Cardiac muscle cell (in vitro differentiated cells and primary cell): ENCODE measurements at places on chromosomes 3 and 15. TPM values are rescaled to one million over a fixed set of nuclear protein-coding genes. Genes with fewer than 3 reads are reported as not detected.

GRCh38 chr3:81242871-81243270 is 518.6 kb downstream of the GBE1 start:
- H3K4me3 ChIP-seq = no peak overlapping the region
- H3K4me1 ChIP-seq = no peaks in the 10 kb centered on the region
- peak; percentile 31 for DNase-seq

GRCh38 chr15:32778391-32779176 is 60.8 kb downstream of the GREM1 start:
- DNase-seq = no peak
- no peak overlapping the region for H3K4me3 ChIP-seq
- no peaks in the 10 kb centered on the region for H3K36me3 ChIP-seq

The SPINK8 gene
- total RNA-seq = not detected in 2 replicates

GRCh38 chr3:126498461-126498860 is 19.1 kb downstream of the UROC1 start:
- no peak overlapping the region for H3K4me3 ChIP-seq
- no peaks in the 10 kb centered on the region for H3K27me3 ChIP-seq
- no peak for DNase-seq
- H3K27ac ChIP-seq = no peak overlapping the region

The CADM2 gene
- 0.15 and 1.2 TPM in 2 replicates for total RNA-seq

DNA sequence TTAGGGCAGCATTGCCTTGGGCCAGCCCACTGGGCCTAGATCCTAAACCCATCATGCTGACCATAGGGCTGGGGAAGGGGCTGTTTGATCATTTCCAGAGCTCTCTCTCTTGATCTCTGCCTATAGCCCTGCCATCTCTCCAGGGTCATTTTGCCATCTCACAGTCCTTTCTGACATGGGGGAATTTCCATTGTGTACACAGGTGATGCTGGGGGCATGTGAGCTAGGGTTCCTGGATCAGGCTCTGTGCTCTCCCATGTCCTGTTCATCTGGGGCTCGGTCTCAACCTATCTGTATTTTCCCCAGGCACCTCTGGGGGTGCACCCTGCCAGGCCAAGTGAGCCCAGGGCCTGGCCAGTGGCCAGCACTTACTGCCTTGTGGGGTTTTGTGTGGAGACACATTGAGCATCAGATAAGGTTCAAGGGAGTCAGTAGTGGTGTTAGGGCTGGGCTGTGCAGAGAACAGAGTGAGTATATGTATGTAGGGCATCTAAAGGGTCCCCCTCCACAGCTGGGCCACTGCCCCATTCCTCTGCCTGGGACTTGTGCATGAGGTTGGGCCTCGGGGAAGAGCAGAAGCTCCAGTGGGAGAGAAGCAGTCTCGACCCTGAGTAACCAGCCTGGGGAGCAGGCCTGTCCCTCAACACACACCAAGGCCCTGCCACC is 25.7 kb upstream of the APEH start:
- no peaks in the 10 kb centered on the region for H3K36me3 ChIP-seq
- DNase-seq = no peak
- no peak overlapping the region for H3K4me3 ChIP-seq
- H3K4me1 ChIP-seq = peaks cover 31% of the 10 kb centered on the region

The PEX5L gene
- total RNA-seq = 0.30 and 0.35 TPM in 2 replicates

DNA sequence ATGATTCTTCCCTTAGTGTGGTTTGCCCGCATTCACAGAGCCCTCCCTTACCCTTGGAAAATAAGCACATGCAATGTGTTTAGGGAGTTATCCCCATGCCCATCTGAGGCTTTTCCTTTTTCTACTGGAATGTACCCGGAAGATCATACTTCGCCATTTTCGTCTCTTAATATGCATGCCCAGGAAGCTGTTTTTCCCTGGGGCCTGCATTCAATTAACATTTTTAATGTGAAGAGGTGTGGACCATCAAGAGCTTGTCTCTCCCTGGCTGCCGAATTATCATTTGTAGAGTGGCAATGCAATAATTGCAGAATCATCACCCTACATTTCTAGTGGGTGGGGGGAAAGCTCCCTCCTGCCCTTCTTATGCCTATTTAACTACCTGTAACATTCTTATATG is 976.3 kb downstream of the DIPK2A start:
- H3K4me1 ChIP-seq = no peaks in the 10 kb centered on the region
- DNase-seq = no peak
- H3K27me3 ChIP-seq = no peaks in the 10 kb centered on the region
- H3K4me3 ChIP-seq = no peak overlapping the region
- H3K36me3 ChIP-seq = no peaks in the 10 kb centered on the region

DNA sequence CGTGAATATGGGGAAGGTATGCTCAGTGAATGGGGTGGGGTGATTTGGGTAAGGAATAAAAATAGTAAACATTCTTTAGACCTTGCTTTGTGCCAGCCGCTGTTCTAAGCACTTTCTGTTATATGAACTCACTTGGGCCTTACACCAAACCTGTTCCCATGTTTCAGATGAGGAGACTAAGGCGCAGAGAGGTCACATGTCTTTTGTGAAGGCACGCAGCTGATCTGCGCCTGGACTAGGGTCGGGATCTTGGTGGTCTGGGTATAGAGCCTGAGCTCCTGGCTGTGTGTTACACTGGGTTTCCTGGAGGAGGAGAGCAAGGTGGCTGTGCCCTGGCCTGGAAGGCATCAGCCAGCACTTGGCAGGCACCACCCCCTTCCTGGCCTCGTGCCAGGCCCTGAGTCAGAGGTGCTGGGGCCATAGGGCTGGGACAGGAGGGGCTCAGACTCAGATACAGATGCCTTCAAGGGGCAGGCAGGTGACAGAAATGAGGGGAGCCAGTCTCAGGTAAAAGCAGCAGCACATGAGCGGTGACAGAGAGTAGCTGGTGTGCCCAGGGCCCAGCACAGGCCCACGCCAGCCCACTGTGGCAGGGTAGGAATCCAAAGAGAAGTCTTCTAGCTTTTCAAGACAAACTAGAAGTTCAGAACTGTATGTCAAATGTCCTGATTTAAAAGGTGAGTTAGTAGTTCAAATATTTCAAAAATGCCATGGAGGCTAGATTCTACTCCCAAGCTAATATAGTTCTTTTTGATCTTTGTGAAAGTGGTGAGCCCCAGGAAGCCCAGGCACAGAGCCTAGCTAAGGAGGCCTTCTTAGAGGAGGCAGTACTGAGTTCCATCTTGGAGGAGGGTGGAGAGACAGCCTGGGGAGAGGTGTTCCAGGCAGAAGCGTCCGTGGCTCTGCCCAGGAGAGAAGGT is 83.1 kb downstream of the DNAJB8 start:
- peak overlapping the region; percentile 76 for H3K27ac ChIP-seq
- peaks cover 32% of the 10 kb centered on the region for H3K4me1 ChIP-seq
- no peak overlapping the region for H3K4me3 ChIP-seq
- H3K36me3 ChIP-seq = no peaks in the 10 kb centered on the region
- peak; percentile 47 for DNase-seq

DNA sequence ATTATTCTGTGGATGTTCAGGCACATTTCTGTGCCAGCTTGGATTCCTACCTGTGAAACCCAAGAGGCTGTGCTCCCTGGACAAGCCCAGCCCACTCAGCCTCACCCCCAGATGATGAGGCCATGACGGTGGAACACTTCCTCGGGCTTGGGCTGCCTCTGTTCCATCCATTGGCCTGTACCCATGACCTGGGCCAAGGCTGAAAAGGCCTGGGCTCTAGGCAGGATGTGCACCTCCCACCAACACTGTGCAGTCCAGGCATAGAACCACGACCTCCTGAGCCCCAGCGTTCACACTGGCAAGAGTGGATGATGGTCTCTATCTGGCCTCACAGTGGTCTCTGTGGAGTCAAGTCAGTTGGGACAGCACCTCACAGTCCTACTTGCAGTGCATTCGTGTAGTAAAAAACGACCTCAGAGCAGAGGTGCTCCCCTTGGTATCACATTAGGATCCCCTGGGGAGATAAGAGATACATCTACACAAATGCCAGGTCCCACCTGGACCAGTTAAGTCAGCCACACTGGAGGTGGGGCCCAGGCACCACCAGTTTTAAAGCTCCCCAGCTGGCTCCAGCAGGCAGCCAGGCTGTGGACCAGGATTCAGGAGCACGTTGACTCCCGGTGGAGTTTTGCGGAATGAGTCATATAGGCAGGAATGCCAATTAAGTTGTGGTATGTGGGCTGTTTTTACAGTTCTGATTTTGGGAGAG is 39.0 kb upstream of the IGF1R start:
- DNase-seq = peak; percentile 5
- H3K4me3 ChIP-seq = no peak overlapping the region
- H3K27ac ChIP-seq = no peak overlapping the region

DNA sequence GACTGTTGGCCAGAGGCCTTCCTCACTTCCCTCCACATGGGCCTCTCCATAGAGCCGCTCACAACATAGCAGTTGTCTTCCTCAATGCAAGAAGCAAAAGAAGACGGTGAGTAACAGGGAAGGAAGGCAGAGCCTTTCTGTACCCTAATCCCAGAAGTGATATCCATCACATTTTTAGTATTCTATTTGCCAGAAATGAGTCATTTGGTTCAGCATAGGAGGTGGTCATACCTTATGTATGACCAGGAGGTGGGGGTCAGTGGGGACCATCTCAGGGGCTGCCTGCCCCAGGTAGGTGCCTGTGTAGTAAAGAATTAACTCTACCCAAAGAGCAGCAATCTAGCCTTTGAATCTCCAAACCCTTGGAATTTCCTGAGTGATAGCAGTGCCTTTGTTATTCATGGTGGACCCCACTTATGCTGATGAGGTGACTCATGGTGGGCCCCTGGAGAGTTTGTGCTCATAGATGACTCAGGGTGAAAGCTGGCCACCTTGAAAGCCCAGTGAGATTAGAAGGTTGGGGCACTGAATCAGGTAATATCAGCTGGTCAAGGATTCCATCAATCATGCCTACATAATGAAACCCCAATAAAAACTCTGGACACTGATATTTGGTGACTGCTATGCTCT is 323.9 kb upstream of the IGF1R start:
- no peaks in the 10 kb centered on the region for H3K36me3 ChIP-seq
- no peaks in the 10 kb centered on the region for H3K4me1 ChIP-seq
- no peak overlapping the region for H3K4me3 ChIP-seq
- H3K27ac ChIP-seq = no peak overlapping the region
- H3K27me3 ChIP-seq = no peaks in the 10 kb centered on the region

- H3K4me3 ChIP-seq = no peak overlapping the region
- H3K4me1 ChIP-seq = no peaks in the 10 kb centered on the region
- DNase-seq = no peak
- H3K27me3 ChIP-seq = no peaks in the 10 kb centered on the region
- H3K27ac ChIP-seq = no peak overlapping the region
- H3K36me3 ChIP-seq = no peaks in the 10 kb centered on the region
These were observed 397.7 kb downstream of the CACNA2D3 start for GRCh38 chr3:54520060-54520459.

DNA sequence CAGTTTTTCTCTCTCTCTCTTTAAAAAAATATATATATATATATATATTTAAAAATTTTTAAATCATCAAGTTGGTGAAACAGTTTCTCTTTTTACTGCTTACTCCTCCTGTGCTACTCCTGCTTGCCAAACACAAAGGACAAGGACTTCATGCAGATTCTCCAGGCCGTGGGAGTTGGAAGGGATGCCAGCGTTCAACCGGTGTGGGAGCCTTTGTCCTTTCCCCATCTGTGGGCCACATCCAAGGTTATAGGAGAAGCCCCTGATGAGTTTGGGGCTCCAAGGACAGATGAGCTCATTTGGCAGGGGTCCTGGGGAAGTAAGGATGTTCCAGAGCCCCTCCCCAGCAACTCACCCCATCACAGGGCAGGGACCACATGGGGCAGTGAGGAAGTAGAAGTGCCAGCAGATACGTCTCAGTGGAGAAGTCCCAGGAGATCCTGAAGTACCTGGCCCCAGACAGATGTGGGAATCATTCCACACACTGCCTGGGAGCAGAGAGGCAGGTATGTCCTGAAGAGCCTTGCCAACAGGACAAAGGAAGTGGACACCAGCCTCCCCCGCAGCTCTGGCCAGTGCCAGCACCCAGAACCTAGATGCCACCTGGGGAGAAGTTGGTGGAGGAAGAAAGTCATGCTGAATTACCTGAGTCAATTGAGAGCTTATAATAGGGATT is 36.6 kb downstream of the CCK start:
- DNase-seq = no peak
- no peak overlapping the region for H3K27ac ChIP-seq
- no peaks in the 10 kb centered on the region for H3K27me3 ChIP-seq

DNA sequence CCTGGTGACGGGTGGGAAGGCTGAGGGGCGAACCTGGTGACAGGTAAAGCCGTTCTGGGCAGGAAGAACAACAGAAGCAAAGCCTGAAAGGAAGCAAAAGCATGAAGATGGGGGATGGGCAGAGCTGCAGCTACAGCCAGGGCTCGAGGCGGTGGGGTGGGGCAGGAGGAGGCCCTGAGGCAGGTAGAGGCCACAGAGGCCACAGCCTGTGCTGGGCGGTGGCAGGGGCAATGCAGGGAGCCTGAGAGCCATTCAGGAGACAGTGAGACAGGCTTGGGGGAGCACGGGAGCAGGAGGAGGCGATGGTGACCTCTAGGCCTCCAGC is 8.2 kb downstream of the PCSK6 start:
- DNase-seq = no peak
- H3K27me3 ChIP-seq = peaks cover 17% of the 10 kb centered on the region
- H3K27ac ChIP-seq = no peak overlapping the region
- H3K4me3 ChIP-seq = no peak overlapping the region

The ZCWPW2 gene
- total RNA-seq = 0.09 and 0.70 TPM in 2 replicates

The BRK1 gene
- 83.0 and 138 TPM in 2 replicates for total RNA-seq

- no peak overlapping the region for H3K27ac ChIP-seq
- H3K4me3 ChIP-seq = no peak overlapping the region
- H3K27me3 ChIP-seq = no peaks in the 10 kb centered on the region
- H3K36me3 ChIP-seq = no peaks in the 10 kb centered on the region
- no peaks in the 10 kb centered on the region for H3K4me1 ChIP-seq
These were observed 53.8 kb downstream of the MGLL start for GRCh38 chr3:127768346-127769008.

DNA sequence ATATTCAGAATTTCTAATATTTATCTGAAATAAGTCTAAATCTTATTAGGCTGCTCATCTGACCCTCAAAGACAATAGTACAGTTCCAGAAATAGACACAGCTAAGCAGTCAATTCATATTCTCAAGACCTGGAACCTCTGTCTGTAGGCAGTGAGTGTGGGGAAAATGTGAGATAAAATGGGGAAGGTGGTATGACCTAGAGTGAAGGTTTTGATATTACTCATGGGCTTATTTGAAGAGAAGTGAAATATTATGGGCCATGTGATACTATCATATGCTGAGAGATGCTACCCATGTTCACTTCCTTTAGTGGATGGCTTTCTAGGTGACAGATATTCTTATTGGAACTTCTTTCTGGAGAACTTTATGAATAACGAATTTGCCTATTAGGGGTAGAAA is 33.5 kb downstream of the TGFBR2 start:
- no peaks in the 10 kb centered on the region for H3K36me3 ChIP-seq
- no peak overlapping the region for H3K27ac ChIP-seq
- no peaks in the 10 kb centered on the region for H3K27me3 ChIP-seq
- peaks cover 23% of the 10 kb centered on the region for H3K4me1 ChIP-seq
- no peak overlapping the region for H3K4me3 ChIP-seq
